ENCODE measurements at places on chromosomes 11 and 22.

DNA sequence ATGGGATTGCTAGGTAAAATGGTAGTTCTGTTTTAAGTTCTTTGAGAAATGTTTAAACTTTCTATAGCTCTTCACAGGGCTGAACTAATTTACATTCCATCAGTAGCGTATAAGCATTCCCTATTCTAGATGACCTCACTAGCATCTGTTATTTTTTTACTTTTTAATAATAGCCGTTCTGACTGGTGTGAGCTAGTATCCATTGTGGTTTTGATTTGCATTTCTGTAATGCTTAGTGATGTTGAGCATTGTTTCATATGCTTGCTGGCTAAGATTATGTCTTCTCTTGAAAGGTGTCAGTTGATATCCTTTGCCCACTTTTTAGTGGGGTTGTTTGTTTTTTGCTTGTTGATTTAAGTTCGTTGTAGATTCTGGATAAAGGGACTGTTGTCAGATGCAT lies 35.9 kb downstream of the MMP27 start:
- no peak for DNase-seq

DNA sequence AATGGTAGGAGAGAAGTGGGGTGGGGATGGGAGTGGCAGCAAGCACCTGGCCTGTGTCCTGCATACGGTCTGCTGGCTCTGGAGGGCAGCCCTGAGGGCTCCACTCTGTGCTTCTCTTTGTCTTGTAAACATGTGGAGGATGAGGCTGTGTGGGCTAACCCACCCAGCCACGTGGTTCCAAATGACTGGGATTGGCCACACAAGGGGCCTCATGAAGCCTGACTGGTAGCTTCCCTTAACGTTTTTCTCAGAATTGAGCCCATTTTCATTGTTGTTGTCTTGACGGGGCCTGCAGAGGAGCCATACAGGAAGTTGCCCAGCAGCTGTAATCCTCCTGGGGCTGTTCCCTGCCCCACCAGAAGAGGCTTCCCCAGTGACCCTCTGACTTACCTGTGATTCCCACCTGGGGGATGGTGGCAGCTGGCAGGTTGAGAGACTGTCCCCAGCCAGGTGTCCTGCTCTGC lies 18.0 kb downstream of the DERL3 start:
- DNase-seq = no peak

DNA sequence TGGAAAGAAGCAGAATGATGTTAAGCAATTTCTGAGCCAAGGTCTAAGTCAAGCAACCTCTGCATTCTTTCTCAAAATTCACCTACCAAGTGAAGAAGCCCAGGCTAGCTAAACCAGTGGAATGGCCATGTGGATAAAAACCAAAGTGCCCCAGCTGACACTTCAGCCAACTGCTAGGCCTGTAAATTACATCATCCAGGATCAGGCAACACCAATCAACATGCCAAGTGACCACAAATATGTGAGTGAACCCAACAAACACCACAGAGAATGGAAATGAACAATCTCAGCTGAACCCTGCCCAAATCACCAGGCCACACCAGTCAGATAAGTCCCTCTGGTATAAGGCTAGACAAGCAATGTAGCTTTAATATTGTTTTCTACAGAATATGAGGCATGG lies 25.1 kb upstream of the FJX1 start:
- no peak for DNase-seq

GRCh38 chr11:121892131-121892681 lies 223.8 kb downstream of the BLID start:
- DNase-seq = no peak

- DNase-seq = no peak
These were observed 271.2 kb downstream of the DLG2 start for GRCh38 chr11:85355921-85356320.

DNA sequence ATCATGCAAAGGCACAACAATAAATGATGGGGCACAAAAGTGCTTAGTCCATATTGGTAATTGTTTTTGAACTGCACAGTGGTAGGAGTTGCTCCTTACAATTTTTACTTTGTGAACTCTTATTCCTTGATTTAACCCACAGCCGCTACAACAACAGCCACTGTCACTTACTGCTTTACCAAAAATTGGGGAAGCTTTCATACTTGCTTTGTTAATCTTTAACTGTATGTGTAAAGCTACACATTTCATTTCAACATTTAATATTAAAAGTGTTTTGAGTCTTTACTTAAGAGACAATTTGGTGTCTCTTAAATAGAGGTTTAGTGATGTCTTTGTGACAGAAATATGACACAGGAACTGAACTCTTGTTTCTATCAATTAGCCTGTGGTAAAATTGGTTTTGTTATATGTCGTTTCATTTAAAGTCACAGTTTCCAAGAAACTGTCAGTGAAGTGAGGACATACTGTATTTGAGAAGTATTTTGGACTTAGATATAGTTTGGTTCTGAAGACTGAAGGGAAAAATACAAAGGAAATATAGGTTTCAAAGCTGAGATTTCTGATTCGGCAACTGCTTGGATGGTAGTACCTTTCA lies 6.5 kb upstream of the IL18BP start:
- no peak for DNase-seq

- no peak for DNase-seq
These were observed 10.9 kb downstream of the ZNF74 start for GRCh38 chr22:20404881-20405280.

DNA sequence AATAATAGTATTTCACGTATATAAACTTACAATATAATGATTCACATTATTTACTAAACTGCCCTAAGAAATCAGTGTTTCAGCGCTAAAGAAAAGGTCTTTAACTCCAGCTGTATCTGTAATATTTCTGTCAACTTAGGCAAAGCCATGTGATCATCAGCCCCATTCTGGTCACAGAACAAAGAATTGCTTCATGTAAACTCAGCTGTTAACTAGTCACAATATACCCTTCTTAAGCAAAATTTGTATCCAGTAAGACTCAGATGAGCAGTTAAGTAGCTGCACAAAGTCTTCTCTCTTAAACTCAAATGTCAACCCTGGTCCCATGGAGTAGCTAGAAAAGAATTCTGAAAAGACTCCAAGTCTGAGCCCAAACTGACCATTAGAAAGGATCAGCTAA lies 26.6 kb downstream of the HPS5 start:
- DNase-seq = no peak

GRCh38 chr11:99911116-99911515 lies 776.0 kb upstream of the ARHGAP42 start:
- no peak for DNase-seq

GRCh38 chr11:65576867-65577755 lies 1.3 kb downstream of the EHBP1L1 start:
- no peak for DNase-seq

- DNase-seq = no peak
These were observed 16.1 kb upstream of the EXPH5 start for GRCh38 chr11:108609682-108610081.

Measured in GM06990 (cell line).